ENCODE measurements at places on chromosomes 11 and 22.
A peak's percentile ranks its signal among the peaks of the same experiment; 100 is the strongest.

- no peak for DNase-seq
Measured at GRCh38 chr22:48653306-48653705, 1174.4 kb downstream of the BRD1 start.

DNA sequence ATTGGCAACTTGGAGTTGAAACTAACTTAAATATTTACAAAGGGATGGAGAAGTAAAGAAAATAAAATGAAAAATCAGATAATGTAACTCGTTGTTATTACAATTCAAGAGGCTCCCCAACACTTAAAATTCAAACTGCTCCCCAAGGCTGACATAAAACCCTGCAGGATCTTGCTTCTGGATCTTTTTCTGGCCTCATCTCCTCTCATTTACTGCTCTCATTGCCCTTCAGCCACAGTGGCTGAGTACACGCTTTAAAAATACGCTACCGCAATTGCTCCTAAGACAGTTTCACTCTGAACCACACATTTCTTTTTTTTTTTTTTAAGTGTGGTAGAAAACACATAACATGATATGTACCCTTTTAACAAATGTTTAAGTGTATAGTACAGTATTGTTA is 718.1 kb upstream of the ANO3 start:
- no peak for DNase-seq

DNA sequence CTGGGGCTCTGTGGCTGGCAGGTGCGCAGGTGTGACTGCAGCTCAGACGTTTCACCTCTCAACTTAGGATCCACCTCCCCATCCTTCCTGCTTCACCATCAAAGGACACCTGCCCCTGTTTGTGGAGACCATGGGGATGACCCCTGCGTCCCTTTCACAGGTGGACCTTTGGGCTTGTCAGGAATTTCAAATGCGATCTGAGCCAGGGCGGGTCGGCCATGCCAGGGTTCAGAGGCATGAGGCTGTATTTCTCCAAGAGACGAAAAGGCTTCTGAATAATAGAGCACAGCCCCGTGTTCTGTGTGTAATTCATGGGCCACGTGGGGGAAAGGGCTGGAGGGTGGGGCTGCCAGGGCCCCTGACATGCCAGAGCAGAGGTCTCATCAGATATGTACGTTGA is 668.0 kb downstream of the BRD1 start:
- DNase-seq: no peak

DNA sequence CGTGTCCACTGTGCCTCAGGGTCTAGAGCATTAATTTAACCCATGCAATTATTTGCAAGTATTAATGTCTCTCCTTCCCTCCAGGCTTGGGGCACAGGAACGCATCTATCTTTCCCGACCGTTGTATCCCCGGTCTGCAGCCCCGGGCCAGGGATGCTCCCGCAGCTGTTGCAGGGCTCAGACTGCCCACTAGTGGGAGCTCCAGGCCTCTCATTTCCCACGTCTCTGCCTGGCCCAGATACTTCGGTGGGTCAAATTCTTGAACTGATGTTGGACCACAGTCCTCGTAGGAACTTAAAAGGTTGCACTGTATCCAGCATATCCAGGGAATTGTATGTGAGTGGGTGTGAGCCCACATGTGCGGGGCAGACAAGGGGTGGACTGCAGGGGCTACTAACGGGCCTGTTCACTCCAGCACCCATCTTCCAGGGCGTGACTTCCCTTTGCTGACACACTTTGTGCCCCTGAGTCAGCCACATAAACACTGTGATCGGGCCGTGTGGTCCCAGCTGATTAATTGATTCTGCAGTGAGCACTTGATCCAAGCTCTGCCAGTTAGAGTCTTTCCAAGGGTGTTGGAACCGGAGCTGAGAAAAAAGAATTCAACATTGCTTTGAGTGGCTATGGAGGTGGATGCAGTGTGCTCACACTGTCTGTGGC is 451.3 kb downstream of the TBC1D22A start:
- DNase-seq: peak; percentile 30

GRCh38 chr11:14223636-14224288 is 135.2 kb downstream of the RRAS2 start:
- no peak for DNase-seq

DNA sequence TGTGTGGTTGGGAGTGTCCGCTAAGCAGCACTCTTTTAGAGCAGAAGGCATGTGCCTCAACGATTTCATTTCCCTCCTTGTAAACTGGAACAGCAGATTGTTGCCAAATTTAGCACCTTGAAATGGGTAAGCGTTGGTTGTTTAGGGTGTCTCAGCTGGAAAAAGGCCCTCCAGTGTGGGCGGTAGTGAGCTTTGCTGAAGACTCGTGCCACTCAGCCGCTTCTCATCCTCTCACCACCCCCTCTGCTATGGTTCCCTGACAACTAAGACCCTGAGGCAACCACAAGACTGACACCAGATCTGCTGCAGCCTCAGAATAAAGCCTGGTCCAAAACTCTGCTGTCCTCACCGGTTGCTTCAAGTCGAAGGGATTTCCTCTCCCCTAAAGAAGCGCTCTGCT is 9.9 kb upstream of the FERMT3 start:
- DNase-seq: no peak

GRCh38 chr11:128766591-128767081 is 72.8 kb downstream of the FLI1 start:
- no peak for DNase-seq

DNA sequence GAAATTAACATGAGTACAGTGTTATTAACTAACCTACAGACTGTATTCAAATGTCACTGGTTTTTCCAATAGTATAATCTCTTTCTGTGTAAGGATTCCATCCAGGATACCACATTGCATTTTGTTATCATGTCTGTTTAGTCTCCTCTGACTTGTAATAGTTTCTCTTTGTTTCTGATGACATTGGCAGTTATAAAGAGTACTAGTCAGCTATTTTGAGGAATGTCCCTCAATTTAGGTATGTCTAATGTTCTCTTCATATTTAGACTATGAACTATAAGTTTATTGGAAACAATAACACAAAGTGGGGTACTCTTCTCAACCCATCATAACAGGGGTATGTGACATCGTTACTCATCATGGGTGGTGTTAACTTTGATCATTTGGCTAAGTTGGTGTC is 20.3 kb upstream of the ME3 start:
- DNase-seq: no peak

- DNase-seq: no peak
Measured at GRCh38 chr22:46001046-46001425, 24.1 kb upstream of the WNT7B start.

GRCh38 chr22:21861851-21862250 is 5.6 kb downstream of the MAPK1 start:
- no peak for DNase-seq

DNA sequence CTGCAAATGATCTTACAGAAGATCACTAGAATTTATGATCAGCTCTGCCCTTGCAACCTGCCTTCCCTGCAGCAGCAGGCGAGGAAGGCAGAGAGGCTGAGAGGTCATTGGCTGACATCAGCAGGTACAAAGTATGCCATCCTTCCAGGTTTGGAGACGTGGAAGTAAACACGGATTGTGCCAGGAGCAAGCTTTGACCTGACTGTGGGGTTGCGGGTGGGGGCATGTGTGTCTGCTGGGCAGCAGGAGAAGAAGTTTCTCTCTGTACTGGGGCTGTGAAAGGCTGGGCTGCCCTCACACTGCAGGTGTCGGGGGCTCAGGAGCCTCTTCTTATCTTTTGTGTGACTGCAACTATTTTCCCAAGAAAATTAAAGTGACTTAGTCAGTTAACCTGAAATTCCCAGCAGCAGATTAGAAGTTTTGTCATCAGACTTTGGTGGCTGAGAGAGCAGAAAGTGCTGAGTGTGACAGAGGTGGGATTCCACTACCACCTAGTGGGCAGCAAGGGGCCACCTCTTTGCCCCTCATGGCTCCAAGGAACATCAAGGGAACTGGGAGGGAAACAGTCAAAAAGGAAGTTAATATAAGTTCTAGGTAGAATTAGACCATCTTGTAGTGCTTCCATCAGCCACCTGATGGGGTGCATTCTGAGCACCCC is 565.9 kb downstream of the ETS1 start:
- DNase-seq: no peak

GRCh38 chr11:11119917-11120316 is 233.1 kb downstream of the CSNK2A3 start:
- DNase-seq: no peak

- peak; percentile 69 for DNase-seq
Measured at GRCh38 chr11:77053217-77054015, 13.4 kb upstream of the CAPN5 start.

DNA sequence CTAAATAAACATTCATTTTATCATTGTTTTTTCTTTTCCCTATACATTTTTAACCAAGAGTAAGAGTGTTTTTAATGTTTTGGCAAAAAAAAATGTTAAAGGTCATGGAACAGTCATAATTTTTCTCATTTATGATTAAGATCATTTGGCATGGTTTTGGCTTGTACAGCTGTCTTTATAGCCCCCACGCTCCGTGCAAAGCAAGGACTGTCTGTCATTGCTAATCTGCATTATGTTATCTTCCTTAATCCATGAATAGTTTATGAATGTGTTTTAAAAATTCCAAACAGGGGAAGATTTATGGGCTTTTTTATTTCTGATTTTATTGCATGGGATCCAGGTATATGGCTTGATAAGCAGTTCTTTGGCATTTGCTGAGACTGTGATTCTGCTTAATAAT is 28.1 kb downstream of the PGM2L1 start:
- DNase-seq: no peak

DNA sequence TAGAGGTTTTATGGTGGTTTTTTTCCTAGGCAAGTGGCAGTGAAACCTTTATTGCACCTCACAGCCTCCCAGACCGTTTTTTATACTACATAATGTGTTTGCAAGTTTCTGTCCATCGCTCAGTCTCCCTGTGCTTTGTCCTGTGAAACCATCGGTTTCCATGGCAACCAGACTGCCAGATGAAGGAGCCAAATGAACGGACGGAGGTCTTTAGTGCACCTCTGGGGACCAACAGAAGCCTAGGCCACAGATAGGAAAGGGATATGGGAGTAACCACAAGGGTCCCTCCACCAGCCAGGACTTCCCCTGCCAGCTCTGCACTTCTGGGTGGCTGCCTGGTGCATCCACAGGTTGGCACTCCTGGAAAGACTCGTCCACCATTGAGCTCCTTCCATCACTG is 165.0 kb downstream of the CHST1 start:
- DNase-seq: no peak

DNA sequence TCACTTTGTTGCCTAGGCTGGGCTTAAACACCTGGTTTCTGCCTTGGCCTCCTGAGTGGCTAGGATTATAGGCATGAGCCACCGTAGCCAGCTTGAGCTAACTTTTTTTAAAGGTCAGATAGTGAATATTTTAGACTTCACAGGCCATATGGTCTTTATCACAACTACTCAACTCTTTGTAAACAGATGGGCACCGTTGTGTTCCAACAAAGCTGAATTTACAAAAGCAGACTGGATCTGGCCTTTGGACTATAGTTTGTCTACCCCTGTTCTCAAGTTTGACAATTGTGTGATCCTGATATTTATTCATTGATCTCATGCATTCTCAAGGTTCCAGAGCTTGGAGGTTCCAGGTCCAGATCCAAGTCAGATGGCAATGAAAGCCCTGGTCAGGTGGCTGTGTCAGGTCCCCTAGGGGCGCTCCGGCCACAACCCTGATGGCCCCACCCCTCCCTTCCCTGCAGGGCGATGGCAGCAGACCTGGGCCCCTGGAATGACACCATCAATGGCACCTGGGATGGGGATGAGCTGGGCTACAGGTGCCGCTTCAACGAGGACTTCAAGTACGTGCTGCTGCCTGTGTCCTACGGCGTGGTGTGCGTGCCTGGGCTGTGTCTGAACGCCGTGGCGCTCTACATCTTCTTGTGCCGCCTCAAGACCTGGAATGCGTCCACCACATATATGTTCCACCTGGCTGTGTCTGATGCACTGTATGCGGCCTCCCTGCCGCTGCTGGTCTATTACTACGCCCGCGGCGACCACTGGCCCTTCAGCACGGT is 15.8 kb downstream of the P2RY2 start:
- no peak for DNase-seq

- peak; percentile 24 for DNase-seq
Measured at GRCh38 chr11:47406896-47407745, 1.3 kb upstream of the SLC39A13 start.

- DNase-seq: peak; percentile 13
Measured at GRCh38 chr11:61587951-61588727, 7.3 kb upstream of the SYT7 start.

DNA sequence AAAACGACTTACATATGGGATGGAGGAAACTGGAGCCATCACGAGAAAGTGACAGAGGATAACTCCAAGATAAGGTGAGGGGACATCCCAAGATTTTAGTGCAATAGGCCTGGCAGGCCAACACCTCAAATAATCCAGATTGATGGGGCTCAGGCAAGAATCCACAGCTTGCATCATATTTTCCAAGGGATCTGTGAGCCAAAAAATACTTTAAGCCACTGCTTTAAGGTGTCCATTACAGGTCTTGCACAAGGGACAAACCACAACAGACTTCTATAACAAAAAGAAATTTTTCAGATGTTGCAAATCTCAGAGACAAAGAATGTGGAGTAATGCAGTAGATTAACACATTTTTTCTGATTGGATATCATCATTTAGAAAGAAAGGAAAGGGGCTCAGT is 45.6 kb downstream of the DENND5A start:
- no peak for DNase-seq

GRCh38 chr11:132644520-132645239 is 887.6 kb downstream of the OPCML start:
- DNase-seq: no peak

GRCh38 chr11:128472128-128473089 is 114.9 kb downstream of the ETS1 start:
- no peak for DNase-seq

DNA sequence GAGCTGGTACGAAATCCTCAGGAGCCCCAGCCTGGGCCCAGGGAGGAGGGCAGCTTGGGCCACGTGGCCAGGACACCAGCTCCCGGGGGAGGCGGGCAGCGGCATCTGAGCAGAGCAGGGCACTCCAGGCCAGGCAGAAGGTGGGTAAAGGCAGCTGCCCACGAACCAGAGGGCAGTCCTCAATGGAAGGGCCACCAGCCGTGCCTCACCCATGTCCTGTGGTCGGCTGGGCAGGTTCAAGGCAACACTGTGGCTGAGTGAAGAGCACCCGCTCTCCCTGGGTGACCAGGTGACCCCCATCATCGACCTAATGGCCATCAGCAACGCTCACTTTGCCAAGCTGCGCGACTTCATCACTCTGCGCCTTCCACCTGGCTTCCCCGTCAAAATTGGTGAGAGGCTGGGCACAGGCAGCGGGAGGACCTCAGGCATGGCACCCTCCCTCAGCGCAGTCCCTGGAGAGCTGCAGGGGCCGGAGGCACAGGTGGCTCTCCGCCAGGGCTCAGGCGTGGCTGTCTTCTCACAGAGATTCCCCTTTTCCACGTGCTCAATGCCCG is 2.5 kb upstream of the SSH3 start:
- no peak for DNase-seq

DNA sequence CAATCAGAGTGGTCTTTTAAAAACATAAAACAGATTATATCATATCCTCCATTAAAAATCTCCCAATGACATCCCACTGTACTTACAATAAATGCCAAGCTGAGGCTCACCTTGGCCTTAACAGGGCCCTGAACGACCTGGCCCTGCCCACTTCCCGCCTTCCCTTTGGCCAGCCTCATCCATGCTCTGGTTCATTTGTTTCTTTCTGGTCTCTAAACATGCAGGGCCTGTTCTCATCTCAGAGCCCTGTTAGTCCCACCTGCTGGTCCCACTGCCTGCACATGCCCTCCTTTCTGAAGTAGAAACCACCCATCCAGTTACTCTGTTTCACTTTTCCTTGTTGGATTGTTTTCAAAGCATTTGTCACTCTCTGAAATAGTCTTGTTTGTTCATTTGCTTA is 227.4 kb downstream of the INSC start:
- DNase-seq: no peak

- DNase-seq: no peak
Measured at GRCh38 chr22:31235081-31235480, 23.0 kb downstream of the LIMK2 start.

- DNase-seq: no peak
Measured at GRCh38 chr11:7968686-7969085, 3.4 kb upstream of the NLRP10 start.

All from hematopoietic multipotent progenitor cell treated with erythropoietin and hydrocortisone succinate and interleukin-3 and kit ligand, for 8 days (in vitro differentiated cells).